ENCODE measurements at places on chromosomes 5 and 9.
A peak's percentile ranks its signal among the peaks of the same experiment; 100 is the strongest.

GRCh38 chr5:56481428-56482357 is 248.6 kb upstream of the ANKRD55 start:
- peak; percentile 9 for ATAC-seq

DNA sequence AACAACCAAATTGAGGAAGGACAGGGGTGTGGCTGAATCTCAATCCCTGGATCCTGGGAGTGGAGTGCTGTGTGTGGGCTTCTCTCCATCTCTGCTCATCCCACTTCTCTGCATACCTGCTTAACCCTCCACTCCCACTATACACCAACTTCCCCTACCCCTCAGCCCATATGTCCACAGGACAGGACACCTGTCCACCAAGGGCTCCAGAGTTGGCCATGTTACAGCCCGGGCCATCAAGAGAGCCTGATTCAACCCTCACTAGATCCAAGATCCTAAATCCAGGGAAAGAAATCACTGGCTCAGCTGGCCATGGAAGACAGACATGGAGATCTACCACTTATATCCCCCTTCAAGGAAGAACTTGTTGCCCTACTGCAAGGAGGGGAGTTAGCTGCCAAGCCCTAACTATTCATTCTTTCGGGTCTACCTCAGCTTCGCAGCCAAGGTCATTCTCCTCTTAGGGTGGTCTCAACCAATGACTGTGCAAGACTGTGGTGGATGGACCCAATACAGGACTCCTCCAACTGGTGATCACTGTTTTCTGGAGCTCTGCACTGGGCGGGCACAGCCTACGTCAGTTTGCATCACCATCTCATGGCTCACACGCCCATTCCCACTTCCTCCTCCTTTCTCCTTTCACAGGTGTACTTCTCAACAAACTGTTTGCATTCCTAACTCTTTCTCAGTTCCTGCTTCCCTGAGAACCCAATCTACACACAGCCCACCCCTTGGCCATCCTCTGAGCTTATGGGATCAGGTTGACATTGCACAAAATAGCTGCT is 53.7 kb upstream of the ZBTB43 start:
- ATAC-seq: no peak

DNA sequence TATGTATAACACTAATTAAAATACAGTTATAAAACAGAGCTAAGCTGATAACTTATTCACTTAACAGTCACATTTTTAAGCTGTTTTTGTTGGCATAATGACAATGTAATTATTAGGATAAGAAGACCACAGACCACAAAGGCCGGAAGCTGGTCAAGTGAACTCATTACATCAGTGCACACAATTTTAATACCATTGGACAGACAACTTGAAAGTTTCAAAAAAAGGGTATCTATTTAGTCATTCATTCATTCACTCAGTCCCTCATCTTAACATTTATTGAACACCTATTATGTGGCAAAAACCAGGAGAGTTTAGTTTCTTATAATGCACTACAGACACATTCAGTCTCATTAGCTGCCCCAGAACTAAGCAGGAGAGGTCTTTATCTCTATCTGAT is 11.6 kb downstream of the ERP44 start:
- ATAC-seq: no peak

DNA sequence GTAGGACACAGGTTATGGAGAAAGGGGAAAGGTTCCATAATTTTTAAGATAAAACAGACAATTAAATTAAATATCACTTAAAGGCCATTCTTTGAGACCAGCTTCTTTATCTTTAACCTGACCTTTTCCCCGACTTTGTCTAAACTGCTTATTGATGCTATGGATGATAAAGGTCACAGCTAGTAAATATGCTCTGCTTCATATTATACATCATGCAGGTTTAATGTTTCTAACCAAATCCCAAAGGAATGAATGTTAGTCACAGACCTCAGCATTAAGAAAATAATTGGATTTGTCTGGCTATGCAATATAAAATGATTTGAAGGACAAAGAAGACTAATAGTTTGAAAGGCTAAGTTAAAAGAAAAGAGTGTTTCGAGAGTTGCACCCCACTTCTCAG is 147.6 kb downstream of the ST8SIA4 start:
- ATAC-seq: peak; percentile 77

- ATAC-seq: peak; percentile 49
Measured at GRCh38 chr5:139760066-139761056, 35.2 kb upstream of the PSD2 start.

DNA sequence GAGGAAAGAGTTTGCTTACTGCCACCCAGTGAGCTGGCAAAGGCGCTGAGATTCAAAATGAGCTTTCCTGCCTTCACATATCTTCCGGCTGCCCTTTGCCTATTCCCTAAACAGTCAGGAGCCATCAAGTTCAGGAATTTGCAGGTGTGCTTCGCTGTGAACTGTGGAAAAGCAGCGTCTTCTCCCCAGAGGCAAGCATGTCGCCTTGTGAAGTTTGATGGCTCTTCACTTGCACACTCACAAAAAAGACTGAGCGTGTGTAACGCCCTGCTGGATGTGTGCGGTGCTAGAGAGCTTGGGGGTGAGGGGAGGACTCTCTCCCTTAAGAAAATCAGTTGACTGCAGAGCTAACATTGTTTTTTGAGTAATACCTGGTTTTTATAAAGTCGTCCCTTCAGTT is 288.7 kb downstream of the DOCK8 start:
- no peak for ATAC-seq

- no peak for ATAC-seq
Measured at GRCh38 chr9:5513966-5514616, 3.8 kb downstream of the PDCD1LG2 start.

- ATAC-seq: no peak
Measured at GRCh38 chr9:93904649-93905472, 50.3 kb downstream of the BARX1 start.

DNA sequence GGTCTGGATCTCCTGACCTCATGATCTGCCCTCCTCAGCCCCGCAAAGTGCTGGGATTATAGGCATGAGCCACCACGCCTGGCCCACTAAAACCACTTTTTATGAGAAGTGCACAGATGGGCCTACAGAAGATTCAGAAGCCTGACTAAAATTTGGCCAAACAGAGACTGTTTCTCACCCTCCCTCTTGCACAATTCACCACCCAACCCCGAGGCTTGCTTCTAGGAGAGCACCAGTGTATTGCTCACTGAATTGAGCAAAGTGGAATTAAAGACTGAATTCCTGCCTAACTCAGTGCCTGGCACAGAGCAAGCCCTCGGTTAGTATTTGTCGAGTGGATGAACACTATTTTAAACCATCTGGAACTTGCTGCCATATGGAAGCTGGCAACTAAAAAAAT is 3.4 kb upstream of the DCTN4 start:
- no peak for ATAC-seq

DNA sequence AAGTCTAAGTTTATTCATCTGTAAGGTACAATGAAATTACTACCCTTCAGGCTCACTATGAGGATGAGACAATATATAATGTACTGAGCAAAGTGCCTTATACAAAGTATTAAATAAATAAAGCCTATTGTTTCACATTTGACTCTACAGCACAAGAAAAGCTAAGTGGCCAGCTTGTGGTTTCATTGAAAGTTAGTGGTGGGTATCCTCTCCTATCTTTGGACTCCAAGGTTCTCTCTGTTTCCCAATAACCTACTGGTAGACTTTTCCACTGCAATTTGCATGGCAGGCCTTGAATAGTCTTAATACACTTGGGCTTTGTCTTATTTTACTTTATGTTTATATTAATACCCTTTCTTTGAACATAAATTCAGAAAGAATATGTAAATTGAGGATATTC is 262.7 kb downstream of the DEPDC1B start:
- no peak for ATAC-seq

DNA sequence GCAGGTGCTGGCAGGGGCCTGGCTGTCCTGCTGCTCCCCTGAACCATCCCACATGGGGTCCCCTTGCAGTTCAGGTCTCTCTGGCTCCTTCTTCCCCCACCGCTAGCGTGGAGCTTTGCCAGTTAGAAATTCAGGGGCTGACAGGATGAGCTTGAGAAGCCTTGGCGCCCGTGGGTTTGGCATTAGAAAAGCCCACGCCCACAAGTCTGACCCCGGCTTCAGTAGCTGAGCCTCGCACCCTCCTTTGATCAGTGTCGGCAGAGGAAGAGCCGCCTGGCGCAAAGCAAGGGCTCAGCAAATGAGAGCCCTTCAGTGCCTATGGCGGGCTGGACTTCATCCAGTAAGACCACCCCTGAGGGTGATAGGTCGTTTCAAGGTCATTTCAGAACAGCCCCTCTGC is 30.1 kb upstream of the NCS1 start:
- no peak for ATAC-seq

GRCh38 chr9:78149702-78150291 is 86.1 kb upstream of the CEP78 start:
- no peak for ATAC-seq

- peak; percentile 39 for ATAC-seq
Measured at GRCh38 chr5:27450607-27451006, 412.2 kb upstream of the CDH9 start.

GRCh38 chr9:132059361-132059760 is 20.3 kb downstream of the MED27 start:
- no peak for ATAC-seq

DNA sequence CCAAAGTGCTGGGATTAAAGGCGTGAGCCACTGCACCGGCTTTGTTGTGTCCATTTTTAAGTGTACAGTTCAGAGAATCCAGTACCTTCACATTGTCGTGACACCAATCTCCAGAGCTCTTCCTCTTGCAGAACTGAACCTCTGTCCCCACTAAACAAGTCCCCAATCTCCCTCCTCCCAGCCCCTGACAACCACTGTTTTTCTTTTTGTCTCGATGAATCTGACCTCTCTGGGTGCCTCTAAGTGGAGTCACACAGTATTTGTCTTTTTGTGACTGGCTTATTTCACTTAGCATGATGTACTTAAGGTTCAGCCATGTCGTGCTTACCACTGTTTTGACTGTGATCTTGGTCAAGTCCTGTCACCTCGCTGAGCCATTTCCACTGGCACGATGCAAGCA is 1.6 kb downstream of the WDR38 start:
- ATAC-seq: no peak

- ATAC-seq: peak; percentile 89
Measured at GRCh38 chr5:159061179-159061796, 38.4 kb downstream of the EBF1 start.

GRCh38 chr5:22852807-22853660 is at the start of gene CDH12:
Gene CDH12, minus strand, starts transcription at chr5:22853344.
- ATAC-seq: peak; percentile 26

- ATAC-seq: no peak
Measured at GRCh38 chr5:179373961-179374505, 28.8 kb upstream of the ADAMTS2 start.

- ATAC-seq: no peak
Measured at GRCh38 chr9:102986425-102986824, 8.7 kb upstream of the CYLC2 start.

- ATAC-seq: no peak
Measured at GRCh38 chr5:1445313-1445688, at the start of gene SLC6A3. Gene SLC6A3, minus strand, starts transcription at chr5:1445440. Its CDS starts 2,243 bp downstream, at chr5:1443197.

GRCh38 chr9:130484362-130485072 is 39.8 kb downstream of the ASS1 start:
- ATAC-seq: no peak

- no peak for ATAC-seq
Measured at GRCh38 chr5:52725808-52726207, 61.9 kb upstream of the ITGA1 start.

DNA sequence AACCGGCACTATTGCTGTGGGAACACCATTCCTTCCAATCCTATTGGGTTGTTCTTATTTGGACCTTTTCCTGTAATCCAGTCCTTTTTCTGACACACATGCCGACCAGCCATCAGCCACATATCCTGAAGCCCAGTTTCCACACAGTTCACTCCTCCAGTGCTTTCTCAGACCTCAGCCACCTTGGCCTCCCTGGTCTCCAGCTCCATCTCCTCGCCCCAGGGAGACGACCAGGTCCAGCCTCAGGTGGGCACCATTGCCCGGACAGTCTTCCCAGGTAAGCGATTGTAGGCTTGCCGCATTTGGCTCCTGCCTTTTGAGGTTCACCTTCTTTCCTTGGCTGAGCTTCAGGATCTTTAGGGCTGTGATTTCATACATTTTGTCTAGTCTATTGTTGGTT is 15.2 kb upstream of the TERT start:
- no peak for ATAC-seq

- ATAC-seq: no peak
Measured at GRCh38 chr5:105917189-105917588, 1753.5 kb downstream of the EFNA5 start.
